ENCODE measurements at places on chromosomes 7 and 10.

DNA sequence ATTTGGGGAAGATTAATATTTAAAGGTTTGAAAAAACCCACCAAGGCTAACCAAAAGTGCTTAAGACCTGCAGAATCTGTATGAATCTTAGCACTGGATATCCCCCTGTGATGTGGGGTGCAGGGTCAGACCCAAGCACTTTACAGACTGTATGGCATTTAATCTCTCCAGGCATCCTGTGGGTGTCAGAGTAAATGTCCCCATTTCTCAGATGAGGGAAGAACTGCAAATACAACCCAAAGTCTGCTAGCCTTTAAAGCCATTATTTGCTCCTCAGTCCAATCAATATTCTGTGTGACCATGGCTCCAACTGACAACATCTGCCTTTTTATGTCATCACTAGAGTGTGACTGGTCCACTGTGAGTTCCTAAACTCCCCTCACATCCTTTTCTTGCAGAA is 10.0 kb upstream of the MBL2 start:
- no peaks in the 10 kb centered on the region for H3K4me1 ChIP-seq
- H3K4me3 ChIP-seq = no peak overlapping the region
- no peaks in the 10 kb centered on the region for H3K36me3 ChIP-seq
- no peaks in the 10 kb centered on the region for H3K27me3 ChIP-seq
- H3K27ac ChIP-seq = no peak overlapping the region
- no peak for DNase-seq

DNA sequence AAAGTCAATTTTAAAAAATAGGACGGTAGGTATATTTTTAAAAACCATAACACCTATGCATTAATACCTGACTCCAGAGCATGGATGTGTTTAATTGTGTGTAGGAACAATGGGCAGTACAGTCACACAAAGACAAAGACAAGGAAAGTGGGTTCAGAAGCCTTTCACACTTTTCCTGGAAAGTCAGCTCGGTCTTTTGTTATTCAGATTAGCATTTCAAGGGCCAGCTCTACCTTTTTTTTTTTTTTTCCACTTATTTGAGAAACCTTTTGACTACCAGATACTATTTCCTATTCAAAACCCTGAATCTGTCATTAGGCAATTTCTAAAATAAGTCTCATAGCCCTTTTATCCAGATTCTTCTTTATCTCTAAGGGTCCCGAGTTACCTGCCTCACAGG is 401.9 kb downstream of the PARD3 start:
- no peak for DNase-seq
- no peak overlapping the region for H3K4me3 ChIP-seq
- H3K4me1 ChIP-seq = no peaks in the 10 kb centered on the region
- no peaks in the 10 kb centered on the region for H3K36me3 ChIP-seq
- H3K27me3 ChIP-seq = no peaks in the 10 kb centered on the region
- H3K27ac ChIP-seq = no peak overlapping the region

- no peak for DNase-seq
- no peaks in the 10 kb centered on the region for H3K4me1 ChIP-seq
- no peak overlapping the region for H3K4me3 ChIP-seq
- H3K36me3 ChIP-seq = no peaks in the 10 kb centered on the region
- H3K27ac ChIP-seq = peak overlapping the region; percentile 53
- H3K27me3 ChIP-seq = no peaks in the 10 kb centered on the region
Measured at GRCh38 chr7:151012911-151013347, 11.4 kb downstream of the ATG9B start.

- H3K27me3 ChIP-seq = no peaks in the 10 kb centered on the region
- DNase-seq = no peak
- H3K27ac ChIP-seq = no peak overlapping the region
- H3K36me3 ChIP-seq = no peaks in the 10 kb centered on the region
- H3K4me1 ChIP-seq = peaks cover 14% of the 10 kb centered on the region
Measured at GRCh38 chr10:124632064-124632531, 112.1 kb downstream of the FAM53B start.

DNA sequence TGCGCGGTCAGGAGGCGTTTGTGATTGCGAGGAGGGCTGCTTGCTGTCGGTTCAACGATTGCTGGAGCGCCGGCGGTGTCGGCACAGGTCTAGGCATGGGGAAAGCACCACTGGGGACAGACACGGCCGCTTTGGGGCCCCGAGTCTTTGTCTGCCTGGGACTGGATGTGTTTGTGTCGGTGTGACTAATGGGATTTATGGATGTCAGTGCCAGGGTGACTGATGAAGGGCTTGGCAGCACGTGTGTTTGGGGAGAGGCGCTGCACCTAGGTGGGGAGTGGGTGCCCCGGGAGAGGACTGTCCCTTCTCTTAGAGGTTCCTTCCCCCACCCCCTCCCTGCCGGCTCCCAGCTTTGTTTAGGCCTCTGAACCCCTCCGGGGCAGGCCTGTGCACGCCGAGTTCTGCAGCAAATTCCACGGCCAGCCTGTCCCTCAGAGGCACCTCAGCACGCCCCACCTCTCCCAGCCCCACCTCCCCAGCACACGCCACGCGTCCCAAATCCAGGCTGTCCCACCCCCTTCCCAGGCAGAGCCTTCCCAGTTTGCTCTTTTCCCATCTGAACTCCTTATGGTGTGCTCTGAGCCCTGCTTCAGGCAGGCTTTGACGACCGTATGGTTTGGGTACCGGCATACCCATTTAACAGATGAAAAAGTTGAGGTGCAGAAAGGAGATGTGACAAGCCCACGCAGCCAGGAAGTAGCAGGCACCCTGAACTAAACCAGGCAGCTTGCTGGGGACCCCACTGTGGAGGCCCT is 6.4 kb upstream of the TNRC18 start:
- peaks cover 19% of the 10 kb centered on the region for H3K4me1 ChIP-seq
- H3K36me3 ChIP-seq = no peaks in the 10 kb centered on the region
- H3K27ac ChIP-seq = peak overlapping the region; percentile 96

DNA sequence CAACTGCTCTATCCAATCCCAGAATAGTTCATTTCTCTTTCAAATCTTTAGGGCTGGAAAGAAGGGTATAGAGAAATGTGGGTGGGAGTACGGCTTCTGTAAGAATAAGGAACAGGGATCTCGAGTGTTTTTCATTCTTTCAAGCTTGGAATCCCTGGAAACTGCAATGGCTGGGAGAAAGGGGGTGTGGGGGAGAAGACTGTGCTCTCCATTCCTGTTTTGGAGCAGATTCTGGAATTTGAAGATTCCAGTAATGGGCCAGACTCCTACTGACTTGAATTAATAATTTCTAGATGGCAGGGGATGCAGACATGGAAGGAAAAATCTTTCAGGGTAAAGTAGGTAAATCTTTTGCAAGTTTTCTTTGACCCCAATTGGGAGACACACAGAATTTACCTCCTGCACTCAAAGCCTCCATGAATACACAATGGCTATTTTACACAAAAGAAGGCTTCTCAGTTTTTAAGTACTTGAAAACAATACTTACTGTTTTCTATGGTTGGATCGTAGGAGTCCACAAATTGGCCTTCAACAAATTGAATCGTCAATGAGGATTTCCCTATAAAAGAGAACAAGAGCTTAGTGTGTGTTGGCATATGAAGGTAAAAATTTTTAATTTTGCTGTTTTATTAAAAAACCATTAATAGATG is 29.1 kb downstream of the RHEB start:
- no peak for DNase-seq
- H3K36me3 ChIP-seq = no peaks in the 10 kb centered on the region
- no peak overlapping the region for H3K4me3 ChIP-seq
- no peaks in the 10 kb centered on the region for H3K27me3 ChIP-seq
- H3K27ac ChIP-seq = no peak overlapping the region
- no peaks in the 10 kb centered on the region for H3K4me1 ChIP-seq

GRCh38 chr7:123941391-123942180 is 16.5 kb downstream of the SPAM1 start:
- no peaks in the 10 kb centered on the region for H3K36me3 ChIP-seq
- H3K27me3 ChIP-seq = no peaks in the 10 kb centered on the region
- H3K4me1 ChIP-seq = no peaks in the 10 kb centered on the region
- H3K27ac ChIP-seq = no peak overlapping the region
- no peak for DNase-seq
- no peak overlapping the region for H3K4me3 ChIP-seq

- no peaks in the 10 kb centered on the region for H3K4me1 ChIP-seq
- DNase-seq = no peak
- no peak overlapping the region for H3K4me3 ChIP-seq
- H3K27me3 ChIP-seq = no peaks in the 10 kb centered on the region
- no peaks in the 10 kb centered on the region for H3K36me3 ChIP-seq
Measured at GRCh38 chr10:17802976-17803375, 6.2 kb upstream of the MRC1 start.

GRCh38 chr7:135519233-135519688 is 9.4 kb upstream of the CNOT4 start:
- no peak overlapping the region for H3K27ac ChIP-seq
- no peaks in the 10 kb centered on the region for H3K27me3 ChIP-seq
- no peak overlapping the region for H3K4me3 ChIP-seq
- no peak for DNase-seq

DNA sequence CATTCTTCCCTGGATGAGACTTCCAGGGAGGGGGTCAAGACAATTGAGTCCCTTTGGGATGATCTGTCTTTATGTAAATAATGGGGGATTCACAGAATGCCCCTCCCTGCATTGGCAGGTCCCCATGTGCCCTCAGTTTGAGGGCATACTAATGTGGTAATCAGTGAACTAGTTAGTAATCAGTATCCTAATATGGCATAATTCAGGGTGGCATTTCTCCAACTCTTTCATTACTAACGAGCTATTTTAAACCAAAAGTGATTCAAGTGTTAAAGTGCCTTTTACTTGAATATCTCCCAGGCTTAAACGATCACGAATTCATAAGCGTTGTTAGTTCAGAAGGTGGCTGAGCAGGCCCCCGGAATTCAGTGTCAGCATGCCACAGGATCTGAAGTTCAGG is 1.6 kb upstream of the DNAJB6 start:
- no peak for DNase-seq
- no peaks in the 10 kb centered on the region for H3K36me3 ChIP-seq
- H3K4me1 ChIP-seq = peaks cover 6% of the 10 kb centered on the region
- no peaks in the 10 kb centered on the region for H3K27me3 ChIP-seq
- no peak overlapping the region for H3K4me3 ChIP-seq

Data from colonic mucosa (tissue), 4 donors.